ENCODE measurements at places on chromosomes 2 and 18.

GRCh38 chr2:217552081-217552480 is 450.7 kb downstream of the TNS1 start:
- no peak for DNase-seq

DNA sequence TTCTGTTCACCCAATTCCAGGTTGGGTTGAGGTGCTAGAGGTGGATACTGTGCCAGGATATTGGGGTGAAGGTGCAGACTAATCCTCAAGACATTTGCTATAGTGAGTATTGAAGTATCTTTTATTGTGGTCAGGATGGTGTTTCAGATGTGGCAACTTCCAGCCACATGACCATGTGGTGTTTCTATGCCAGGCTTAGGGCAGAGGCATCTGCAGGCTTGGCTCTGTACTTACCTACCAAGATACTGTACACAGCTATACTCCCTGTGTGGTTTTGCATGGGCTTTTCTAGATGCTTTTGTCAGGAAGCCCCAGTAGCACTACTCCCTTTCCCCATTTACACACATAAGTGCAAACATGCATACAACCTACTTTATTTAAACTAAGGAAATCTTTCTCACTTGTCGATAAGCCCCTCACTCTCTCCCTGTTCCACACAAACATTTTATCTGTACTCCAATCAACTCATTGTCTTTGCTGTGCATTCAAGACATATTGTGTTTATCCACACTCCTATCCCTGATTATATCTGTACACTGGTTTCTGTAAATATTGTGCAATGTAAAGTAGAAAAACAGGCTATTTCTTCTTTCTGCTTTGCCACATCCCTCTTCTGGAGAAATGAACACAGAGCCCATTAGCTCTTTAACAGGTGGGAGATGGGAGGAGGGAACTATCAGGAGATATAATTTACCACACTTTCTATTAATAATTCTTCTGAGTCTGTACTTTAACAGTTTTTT is 12.3 kb downstream of the ARL6IP6 start:
- DNase-seq = no peak

DNA sequence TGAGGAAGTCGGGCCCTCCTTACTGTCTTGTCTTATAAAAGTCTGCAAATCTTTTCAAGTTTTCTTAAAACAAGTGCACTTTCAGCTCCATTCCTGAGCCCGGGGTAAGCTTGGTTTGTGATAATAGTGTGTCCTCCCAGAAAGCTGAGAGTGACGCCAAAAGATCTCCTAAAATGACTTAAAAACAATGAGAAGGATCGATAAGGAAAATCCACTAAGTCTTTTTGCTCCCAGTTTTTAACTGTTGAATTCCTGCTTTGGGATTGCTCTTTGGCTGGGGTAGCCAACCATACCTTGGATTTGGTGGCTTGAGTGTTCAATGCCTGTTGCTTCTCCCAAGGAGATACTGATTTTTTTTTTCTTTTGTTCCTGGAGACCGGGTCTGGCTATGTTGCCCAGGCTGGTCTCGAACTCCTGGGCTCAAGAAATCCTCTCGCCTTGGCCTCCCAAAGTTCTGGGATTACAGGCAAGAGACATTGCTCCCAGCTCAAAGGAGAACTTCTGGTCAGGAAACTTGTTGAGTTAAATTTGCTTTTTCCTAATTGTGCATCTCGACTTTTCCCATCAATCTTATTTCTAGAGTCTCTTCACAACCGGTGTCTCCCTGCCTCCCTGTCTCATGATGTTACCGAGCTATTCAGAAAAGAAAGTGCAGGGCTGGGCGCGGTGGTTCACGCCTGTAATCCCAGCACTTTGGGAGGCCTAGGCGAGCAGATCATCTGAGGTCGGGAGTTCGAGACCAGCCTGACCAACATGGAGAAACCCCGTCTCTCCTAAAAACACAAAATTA is 3.0 kb downstream of the TGIF1 start:
- peak; percentile 19 for DNase-seq

GRCh38 chr2:219415580-219416234 is 2.5 kb upstream of the DES start:
- DNase-seq = no peak

DNA sequence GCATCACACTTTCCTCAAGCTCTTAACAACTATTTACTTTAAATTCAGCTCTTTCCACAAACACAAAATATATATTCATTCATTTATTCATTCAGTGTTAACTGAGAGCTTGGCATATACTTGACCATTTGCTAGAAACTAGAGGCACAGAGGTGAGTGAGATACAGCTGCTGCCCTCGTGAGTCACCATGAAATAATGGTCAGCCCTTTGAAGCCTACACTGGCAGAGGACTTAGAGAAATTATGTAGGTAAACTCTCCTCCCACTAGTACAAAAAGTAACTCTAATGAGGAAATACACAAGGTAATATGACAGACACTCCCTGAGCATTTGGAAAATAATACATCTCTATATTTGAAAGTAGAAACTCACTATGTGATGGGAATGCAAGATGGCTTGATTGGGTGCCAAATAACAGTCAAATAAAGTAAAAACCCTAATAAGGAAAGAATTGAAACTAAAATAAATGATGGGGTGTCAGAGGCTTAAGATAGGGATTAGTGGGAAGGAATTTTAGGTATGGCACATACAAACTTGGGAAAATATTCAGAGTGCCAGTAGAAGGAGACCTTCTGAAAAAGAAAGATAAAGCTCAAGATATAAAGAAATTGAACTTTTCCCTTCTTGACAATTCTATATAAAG is 61.1 kb downstream of the ANTXR1 start:
- no peak for DNase-seq

DNA sequence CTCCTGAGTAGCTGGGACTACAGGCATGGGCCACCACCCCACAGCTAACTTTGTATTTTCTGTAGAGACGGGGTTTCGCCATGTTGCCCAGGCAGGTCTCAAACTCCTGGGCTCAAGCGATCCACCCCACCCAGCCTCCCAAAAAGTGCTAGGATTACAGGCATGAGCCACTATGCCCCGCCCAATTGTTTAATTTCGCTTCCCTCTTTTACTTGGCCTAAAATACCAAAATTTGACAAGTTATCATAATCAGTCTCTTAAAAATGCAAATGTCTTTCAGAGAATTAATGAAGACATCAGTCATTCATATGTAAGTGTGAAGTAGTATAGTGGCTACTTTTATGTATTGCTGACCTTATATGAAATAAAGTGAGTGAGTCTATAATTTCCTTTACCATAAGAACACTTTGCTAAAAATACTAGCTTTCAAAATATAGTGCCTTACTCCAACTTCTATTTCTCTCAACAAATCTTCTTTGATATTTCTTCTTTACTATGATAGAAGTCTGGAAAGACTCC is 9.8 kb downstream of the FBXO11 start:
- DNase-seq = no peak

- peak; percentile 86 for DNase-seq
Measured at GRCh38 chr2:133780099-133780996, 212.1 kb upstream of the NCKAP5 start.

- peak; percentile 28 for DNase-seq
Measured at GRCh38 chr18:44781886-44782285, 101.2 kb downstream of the SETBP1 start.
